Fibroblast of skin of left biceps (primary cell): ENCODE measurements at places on chromosomes 3 and 15.
A peak's percentile ranks its signal among the peaks of the same experiment; 100 is the strongest.

DNA sequence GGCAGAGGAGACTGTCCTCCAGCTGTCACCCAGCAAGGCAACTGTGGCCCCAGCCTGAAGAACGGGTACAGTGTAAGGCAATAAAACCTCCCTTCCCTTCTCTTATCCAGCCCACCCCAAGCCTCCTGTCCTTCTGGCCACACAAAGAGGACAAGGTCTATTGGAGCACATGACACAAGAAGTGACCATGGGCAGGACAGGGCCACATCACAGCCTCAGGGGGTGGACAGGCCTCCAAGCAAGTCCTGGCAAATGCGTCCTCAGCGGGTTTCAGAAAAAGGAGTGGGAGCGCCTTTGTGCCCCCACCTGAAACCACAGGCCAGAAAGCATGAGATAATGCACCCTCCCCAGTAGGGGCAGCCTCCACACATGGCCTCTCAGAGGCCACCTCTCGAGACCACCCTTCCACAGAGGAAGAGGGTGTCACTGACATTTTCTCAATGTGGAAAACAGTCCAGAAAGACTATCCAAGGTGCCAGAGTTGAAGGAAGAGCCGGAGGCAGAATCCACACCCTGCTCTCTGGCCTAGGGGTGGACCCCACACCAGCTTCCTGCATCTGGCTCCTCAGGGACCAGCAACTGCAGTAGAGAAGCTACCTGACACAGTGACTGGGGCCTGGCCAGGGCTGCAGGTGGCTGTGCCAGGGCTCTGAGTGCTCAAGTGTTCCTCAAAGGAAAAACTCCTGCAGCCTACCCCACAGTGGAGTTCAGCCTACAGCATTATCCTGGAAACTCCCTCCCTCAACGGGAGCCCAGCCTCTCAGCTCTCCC, 43.9 kb downstream of the CCDC12 start:
- DNase-seq = no peak

- no peak for DNase-seq
Observed at GRCh38 chr15:90887037-90887481, 2.8 kb downstream of the FES start.

GRCh38 chr15:35690698-35691116, 144.7 kb upstream of the DPH6 start:
- DNase-seq = no peak

GRCh38 chr15:80015156-80015555, 44.2 kb upstream of the BCL2A1 start:
- no peak for DNase-seq

DNA sequence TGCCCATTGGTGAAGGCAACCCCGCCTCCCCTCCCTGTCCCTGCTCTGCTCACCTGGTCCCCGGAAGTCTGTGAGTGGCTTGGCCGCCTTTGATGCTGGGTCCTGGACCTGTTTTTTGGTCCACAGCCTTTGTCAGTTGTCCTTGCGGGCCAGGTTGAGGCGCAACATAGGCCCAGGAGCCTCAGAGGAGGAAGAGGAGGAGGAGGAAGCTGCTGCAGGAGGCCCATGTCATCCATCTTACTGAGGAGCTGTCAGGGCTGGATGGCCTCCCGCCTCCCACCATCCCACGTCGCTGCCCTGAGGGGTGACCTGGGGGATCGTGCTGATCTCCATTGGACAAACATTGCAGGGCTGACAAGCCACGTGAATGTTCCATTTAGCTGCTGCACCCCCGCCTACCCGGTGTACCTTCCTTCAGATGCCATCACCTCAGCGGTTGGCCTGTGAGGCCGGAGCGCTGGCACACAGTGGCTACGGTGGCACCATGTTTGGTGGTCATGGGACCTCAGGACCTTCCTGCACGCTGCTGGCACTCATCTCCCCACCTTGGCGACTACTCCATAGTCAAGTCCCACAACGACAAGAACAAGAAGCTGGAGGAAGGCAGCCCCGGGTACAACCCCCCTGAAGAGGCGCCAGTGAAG, 106.3 kb downstream of the SMAD6 start:
- no peak for DNase-seq

GRCh38 chr15:67794832-67795574, 30.3 kb upstream of the SKOR1 start:
- no peak for DNase-seq

DNA sequence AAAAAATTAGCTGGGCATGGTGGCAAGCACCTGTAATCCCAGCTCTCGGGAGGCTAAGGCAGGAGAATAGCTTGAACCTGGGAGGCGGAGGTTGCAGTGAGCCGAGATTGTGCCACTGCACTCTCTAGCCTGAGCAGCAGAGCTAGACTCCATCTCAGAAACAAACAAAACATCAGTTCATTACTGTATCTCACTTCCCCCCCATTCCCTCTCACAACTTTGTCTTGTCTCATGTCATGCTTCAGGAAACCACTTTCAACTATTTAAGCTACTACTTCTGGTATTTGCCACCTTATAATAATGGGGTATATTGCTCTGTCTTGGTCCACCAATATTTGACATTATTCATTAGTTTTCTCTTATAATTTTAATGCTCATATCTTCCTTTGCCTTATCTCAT, 26.2 kb downstream of the PIK3CA start:
- no peak for DNase-seq

DNA sequence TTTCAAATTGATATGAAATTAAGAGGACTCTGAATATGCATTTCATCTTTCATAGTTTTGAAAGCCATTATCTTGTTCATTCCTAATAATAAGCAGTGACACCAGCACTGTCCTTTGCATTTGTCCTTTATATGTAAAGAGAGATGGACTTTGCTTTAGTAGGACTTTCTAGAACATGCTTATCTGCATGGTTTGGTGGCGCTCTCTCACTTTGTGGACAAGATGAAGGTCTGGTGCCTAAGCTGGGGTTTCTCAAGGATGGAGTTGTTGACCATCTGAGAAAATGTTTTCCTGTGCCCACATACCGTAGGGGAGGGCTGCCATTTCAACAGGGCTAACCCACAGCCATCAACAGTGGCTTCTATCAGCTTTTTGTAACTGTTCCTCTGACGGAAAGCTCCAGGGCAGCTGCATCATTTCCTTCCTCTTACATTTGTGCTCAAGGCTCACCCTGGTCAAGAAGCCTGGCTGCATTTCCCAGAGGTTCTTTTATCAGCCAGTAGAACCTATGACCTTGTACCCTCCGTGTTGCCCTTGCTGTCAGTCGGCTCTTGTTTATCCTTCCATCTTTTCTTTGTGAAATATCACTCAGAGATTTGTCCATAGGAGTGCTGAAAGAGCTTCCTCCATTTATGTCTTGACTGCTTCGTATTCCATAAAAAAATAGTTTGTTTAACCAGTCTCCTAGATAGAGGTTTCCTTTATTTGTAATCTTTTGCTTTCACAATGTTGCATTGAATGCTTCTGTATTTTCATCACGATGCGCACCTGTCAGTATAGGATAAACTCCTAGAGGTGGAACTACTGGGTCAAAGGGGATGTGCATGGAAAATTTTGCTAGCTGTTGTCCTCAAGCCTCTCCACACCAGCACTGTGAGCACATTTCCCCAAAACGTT, 44.6 kb downstream of the ABHD2 start:
- DNase-seq = no peak

- DNase-seq = peak; percentile 16
Observed at GRCh38 chr15:74955796-74956647, 550 bp downstream of the RPP25 start.

DNA sequence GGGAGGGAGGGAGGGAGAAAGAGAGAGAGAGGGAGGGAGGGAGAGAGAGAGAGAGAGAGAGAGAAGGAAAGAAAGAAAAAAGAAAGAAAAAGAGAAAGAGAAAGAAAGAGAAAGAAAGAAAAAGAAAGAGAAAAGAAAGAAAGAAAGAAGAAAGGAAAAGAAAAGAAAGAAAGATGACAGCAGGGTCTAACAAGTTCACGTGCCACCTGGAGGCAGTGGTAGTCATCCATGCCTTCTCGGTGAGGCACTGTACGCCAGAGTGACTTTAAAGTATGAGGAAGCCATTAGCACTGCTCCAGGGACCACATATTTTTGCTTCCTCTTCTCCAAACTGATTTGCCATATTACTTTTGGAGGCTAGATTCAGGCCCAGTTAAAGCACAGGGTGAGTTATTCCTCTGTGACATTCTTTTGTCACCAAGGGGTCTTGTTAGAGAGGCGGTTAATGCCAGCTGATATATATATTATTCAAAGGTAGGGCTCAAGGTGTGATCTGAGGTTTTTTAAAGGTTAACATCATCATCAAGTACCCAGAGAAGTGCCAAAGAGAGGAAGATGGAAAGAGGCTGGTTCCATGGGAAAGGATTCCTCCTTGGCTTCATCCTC, at the start of gene HTR3D:
Gene HTR3D, plus strand, starts transcription at position 556 of the 606 bp plus-strand sequence. Its CDS starts 0 bp downstream, at position 556.
- no peak for DNase-seq

DNA sequence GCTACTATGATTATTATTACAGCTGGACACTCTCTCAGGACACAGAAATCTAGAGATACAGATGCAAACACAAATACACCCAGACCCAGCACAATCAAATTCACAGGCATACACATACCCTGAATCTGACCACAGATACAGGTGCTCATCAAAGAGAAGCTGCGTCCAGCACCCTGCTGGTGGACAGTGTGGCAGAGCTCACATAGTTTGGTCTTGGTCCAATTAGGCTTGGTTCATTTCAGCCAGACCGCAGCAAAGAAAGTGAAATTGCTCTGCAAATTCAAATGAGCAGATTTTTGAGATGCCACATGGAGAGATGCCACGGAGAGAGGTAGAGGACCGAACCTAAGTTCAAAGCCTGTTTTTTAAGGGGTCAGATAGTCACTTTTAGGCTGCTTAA, 55.6 kb downstream of the ANAPC13 start:
- DNase-seq = no peak

DNA sequence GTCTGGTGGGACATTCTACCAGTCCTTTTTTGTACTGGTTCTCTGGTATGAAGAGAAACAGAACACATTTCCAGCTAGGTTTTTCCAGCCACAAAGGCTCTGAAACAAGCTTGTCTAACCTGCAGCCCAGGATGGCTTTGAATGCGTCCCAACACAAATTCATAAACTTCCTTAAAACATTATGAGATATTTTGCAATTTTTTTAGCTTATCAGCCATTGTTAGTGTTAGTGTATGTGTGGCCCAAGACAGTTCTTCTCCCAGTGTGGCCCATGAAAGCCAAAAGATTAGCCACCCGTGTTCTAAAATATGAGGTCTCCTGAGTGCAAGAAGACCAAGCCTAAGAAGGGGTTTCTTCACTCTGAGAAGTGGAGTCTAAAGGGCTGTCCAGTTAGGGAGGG, 18.4 kb upstream of the TIMP4 start:
- no peak for DNase-seq

- no peak for DNase-seq
Observed at GRCh38 chr3:151437906-151438305, 23.0 kb downstream of the IGSF10 start.

GRCh38 chr3:153192327-153192726, 30.3 kb downstream of the RAP2B start:
- DNase-seq = no peak

DNA sequence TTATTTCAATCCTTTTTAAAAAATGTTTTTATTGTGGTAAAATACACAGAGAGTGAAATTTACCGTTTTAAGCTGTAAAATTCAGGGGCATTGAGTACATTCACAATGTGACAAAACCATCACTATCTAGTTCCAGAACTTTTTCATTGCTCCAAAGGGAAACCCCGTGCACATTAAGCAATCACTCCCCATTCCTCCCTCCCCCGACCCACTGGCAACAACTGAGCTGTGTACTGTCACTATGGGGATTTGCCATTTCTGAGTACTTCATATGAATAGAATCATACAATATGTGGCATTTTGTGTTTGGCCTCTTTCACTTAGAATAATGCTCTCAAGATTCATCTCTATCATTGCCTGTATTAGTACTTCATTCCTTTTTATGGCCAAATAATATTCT, 45.5 kb upstream of the BOC start:
- no peak for DNase-seq

DNA sequence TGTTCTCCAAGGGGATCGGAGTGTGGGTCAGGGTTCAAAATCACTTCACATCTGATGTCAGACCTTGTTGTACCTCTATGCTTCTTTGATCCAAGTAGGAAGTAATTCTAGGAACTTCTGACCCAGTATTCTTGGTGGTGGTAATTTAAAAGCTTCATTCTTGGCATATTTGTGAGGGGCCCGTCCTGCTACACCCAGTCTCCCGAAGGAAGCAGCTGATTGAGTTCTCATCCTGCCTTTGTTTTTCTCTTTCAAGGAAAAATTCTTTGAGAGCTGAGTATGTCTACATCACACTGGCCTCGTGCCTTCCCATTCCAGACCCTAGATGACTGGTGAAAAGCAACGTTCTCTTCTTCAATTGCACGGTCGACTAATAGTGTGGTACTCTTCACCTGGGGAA, 234.4 kb upstream of the TPRG1 start:
- DNase-seq = no peak

GRCh38 chr15:92962914-92963313, 62.8 kb downstream of the CHD2 start:
- DNase-seq = no peak

DNA sequence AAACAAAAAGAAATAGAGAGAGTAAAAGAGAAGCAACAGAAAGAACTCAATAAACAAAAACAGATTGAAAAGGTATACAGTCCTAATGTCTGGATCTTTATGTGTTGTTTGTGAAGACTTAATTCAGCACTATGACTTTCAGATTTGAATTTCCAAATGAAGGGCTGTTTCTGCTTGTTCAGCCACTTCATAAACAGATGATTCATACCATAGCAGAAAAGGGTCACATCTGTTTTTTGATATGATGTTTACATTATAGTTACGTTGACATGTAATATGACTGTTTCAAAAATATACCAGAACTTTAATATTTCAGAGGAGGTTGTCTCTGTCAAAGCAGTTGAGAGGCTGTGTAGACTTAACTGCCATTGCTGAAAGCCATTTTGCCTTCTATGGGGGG, 24.1 kb downstream of the ASB14 start:
- DNase-seq = no peak

DNA sequence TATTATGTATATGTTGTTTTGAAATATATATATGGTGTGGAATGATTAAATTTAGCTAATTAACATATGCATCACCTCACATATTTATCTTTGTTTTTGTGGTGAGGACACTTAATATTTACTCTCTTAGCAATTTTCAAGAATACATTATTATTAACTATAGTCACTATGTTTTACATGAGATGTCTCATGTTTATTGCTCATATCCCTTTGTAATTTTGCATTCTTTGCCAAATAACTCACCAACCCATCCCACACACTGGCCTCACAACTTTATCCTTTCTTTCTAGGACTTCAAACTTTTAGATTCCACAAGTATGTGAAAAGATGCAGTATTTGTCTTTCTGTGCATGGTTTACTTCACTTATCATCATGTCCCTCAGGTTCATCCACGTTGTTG, 950.2 kb upstream of the CADM2 start:
- no peak for DNase-seq

GRCh38 chr3:76651784-76652183, 388.1 kb upstream of the ROBO2 start:
- no peak for DNase-seq

DNA sequence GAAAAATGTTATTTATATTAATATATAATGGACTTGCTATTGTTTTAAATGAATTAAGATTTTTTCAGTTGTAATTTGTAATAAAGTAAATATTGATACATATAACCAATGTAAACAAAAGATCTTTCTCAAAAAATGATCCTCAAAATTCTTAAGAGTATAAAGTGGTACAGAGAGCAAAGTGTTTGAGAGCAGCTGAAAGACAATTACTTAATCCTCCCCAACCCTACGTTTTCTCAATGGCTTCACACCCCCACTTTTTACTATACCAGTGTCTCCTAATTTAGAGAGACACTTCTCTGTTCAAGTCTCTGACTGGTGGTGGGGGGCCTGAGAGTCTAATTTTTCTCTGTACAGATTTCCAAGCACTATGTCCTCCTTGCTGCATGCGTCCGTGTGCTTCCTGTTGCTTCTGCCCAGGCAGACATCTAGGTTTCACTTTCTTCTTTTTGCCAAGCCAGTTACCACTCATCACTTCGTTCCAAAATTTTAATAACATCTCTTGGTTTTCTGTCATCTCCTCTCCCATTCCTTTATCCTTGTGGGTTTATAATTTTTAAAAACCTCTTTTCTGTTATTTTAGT, 276.3 kb upstream of the DNAJC19 start:
- DNase-seq = no peak
